ENCODE measurements at places on chromosomes 7 and 10.

DNA sequence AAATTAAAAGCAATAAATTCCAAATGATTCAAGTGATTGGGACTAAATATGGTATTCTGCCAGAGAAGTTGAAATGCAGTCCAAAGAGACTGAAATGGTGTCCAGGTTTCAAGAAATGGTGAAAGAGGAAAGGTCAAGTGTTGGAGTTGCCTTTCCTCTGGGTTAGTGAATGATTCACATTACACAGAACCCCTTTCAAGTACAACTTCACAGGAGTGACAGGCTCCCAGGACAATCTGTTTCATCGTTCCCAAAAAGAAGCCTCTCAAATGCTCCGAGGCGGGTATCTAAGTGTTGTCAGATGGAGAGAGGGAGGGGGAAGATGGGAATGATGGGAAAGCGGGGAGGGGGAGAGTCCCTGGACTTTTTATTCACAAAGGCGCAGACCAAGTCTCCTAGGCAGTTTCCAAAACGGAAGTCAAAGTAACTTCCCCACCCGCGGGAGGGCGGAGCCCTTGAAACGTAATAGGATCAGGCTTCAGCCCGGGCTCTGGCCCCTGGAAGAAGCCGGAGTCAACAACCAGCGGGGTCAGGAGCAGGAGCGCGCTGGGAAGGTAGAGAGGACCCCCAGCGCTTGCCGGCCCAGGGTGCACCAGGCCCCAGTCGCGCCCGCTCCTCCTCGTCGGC, 754 bp downstream of the SLC25A13 start:
- peak; percentile 48 for DNase-seq

DNA sequence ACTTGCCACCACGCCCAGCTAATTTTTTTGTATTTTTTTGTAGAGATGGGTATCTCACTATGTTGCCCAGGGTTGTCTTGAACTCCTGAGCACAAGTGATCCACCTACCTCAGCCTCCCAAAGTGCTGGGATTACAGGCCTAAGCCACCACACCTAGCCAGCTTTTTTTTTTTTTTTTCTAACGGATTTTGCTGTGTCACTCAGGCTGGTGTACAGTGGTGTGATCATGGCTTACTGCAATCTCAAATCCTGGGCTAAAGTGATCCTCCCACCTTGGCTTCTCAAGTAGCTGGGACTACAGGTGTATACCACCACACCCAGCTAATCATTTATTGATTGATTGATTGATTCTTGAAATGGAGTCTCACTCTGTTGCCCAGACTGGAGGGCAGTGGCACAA, 106.0 kb upstream of the TRIM24 start:
- DNase-seq, result no peak

- no peak for DNase-seq
Observed at GRCh38 chr10:5566614-5567013, 41.9 kb downstream of the CALML3 start.

GRCh38 chr10:132933308-132934042, 8.9 kb downstream of the CFAP46 start:
- no peak for DNase-seq

DNA sequence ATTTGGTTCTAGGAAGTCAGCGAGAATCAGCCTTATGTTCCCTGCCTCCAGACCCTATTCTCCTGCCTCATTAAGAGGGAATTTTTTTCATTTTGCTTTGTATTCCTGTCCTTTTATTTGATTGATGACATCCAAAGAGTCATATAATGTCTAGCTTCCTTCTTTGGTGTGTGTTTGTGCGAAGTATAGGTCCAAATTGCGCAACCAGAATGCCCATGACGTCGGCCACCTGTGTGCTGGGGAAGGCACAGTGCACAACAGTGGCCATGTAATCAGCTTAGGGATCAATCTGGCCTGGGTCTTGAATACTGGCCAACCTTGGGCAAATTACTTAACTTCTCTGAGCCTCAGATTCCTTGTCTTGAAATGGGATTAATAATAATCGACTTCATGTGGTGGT, 206.2 kb downstream of the VTI1A start:
- DNase-seq, result no peak

DNA sequence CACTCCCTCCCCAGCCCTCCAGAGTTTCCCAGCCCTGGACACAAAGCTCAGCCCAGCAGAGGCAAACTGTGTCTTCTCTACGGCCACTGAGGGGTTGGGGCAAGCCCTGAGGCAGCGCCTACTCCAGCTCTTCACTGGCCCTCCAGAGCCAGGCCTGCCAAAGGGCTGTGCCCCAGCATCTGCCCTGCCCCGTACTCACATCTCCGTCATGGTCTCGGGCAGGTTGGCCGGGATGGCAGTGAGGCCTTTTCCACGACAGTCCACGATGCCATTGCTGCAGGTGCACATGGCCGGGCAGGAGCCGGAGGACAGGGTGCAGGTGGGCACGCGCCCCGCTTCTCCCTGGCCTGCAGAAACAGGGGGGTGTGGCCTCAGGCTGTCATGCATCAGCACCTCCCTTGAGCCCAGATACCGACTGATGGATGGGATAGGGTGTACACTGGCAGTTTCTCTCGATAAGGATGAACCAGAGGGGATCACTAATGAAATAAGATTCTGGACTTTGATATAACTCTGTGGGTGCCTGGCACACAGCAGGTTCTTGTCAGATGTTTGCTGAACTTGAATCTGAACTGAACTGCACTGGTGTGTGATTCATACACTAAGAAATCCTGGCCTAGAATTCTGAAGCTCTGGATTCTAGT, 125.2 kb downstream of the SLIT1 start:
- DNase-seq, result no peak

- DNase-seq, result no peak
Observed at GRCh38 chr7:138276891-138277290, 183.2 kb upstream of the TRIM24 start.

DNA sequence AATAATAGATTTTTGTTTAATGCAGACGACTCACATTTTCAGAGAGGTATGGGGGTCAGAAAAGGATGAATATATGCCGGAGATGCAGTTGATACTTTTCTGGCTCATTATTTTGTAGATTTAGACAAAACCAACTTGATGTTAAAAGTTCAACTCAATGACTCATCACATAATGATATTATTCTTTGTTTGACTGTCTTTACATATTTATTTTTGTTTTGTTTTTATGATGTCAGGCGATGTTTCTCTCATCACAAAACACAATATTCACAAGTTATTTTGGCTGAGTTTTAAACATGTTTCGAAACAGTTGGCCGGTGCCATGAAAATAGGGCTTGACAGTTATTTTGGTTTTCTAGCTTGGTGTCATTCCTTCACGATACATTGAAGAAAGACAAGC, 1.3 kb downstream of the GJD4 start:
- DNase-seq, result no peak

DNA sequence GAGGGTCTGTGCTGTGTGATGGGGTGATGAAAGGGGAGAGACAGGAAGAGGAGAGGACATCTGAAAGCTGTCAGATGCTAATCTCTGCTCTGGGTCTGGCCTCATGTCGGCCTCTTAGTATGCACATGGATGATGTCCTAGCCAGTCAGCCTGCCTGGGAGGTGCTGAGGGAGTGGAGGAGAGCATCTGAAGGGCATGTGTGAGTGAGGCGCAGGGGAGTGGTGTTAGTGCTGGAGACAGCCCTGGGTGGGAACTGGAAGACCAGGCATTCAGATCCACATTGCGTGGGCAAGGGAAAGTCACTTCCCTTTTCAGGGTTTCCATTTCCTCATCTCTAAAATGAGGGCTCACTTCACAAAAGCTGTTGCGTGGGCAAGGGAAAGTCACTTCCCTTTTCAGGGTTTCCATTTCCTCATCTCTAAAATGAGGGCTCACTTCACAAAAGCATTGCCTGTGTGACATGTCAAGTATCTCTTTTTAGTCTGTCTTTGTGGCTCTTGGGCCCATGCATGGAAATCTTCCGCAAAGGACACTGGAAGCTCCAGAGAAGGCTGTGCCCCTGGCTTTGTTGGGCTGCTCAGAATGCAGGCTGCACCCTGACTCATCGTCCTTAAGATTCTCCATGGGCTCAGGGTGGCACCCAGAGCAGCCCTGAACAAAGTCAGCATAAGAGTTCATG, 10.0 kb downstream of the SFTPD start:
- no peak for DNase-seq

- peak; percentile 1 for DNase-seq
Observed at GRCh38 chr7:151844071-151844824, 32.7 kb downstream of the PRKAG2 start.

- DNase-seq, result no peak
Observed at GRCh38 chr10:124470544-124471434, 9.2 kb downstream of the LHPP start.

GRCh38 chr7:130907439-130907838, 173.4 kb upstream of the KLF14 start:
- no peak for DNase-seq

- DNase-seq, result peak; percentile 14
Observed at GRCh38 chr10:91551856-91552255, 81.0 kb downstream of the PPP1R3C start.

DNA sequence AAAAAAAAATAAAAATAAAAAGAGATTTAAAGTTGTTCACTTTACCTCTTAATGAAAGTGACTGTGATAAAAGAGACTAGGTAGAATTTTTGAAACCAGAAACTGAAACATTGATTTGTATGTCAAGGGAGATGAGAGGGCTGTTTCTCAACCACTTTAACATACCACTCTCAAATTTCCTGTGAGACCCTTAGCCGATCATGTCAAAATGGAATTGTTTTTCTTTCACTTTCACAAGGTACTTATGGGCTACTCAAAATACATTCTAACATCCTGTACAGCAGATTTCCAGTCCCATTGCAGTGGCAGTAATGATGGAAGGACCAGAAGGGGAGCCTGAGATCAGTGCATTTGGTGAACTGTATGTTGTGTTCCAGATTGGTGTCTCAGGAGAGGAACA, 261.2 kb downstream of the PPP1R3A start:
- DNase-seq, result no peak

GRCh38 chr7:92614660-92615174, 24.5 kb upstream of the FAM133B start:
- no peak for DNase-seq

GRCh38 chr7:108869070-108869469, 299.4 kb downstream of the DNAJB9 start:
- no peak for DNase-seq
